CD8-positive, alpha-beta T cell (primary cell): ENCODE measurements at places on chromosomes 7 and 10. TPM values are rescaled to one million over a fixed set of nuclear protein-coding genes. Genes with fewer than 3 reads are reported as not detected.

The KEL gene
- not detected for total RNA-seq

DNA sequence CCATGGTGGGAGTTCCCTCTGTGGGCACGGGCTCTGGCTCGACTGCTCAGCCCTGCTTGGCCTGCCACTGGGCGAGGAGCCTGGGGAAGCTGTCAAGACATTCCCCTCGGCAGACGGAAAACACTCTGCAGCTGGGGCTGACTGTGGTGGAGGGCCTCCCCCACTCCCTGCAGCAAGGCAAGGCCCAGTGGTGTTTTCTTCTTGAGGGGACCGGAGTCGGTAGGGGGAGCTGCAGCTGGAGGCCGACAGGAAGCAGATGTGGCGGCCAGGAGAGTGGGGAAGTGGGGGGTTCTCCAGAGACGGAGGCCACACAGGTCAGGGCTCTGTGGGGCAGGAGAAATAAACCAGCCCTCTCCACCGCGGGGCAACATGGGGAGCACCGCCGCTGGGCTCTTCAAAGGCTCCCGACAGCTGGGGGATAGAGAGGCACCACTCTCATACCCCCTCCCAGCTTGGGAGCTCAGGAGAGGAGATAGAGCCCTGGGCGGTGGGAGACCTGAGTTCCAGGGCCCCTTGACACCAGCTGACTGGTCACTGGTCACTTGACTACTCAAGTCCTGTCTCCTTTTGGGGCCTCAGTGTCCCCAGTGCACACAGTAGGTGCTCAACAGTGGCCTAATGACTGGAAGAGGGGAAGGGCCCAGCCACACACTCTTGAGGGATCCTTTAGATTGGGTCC lies 43.4 kb downstream of the PPIF start:
- DNase-seq = no peak

The TMEM236 gene
- not detected for total RNA-seq

DNA sequence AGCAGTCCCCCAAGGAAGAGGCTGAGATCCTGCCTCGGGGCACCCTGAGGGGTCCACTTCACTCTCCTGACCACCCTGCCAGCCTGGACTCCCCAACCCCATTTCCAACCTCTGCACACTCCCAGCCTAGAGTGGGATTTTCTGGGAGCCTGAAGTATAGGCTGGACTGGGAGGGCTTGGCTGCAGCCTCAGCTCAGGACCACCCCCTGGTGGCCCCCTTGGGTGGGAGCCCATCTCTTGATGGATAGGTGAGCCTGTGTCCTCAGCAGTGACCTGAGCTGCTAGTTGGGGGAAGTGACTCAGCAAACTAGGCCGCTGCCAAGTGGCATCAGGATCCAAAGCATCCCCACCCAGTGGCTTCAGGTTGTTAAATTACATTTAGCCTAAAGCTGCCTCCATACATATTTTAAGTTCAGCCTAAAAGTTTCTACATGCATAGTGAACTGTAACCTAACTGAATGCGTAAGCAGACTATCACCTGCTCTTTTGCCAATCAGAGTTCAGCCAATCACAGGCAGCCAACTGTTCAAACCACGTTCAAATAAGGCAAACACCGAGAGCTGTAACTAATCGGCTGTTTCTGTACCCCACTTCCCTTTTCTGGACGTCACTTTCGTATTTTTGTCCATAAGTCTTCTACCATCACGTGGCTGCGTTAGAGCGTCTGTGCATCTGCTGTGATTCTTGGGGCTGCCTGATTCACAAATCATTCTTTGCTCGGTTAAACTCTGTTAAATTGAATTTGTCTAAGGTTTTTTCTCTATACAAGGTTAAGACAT lies 144.0 kb downstream of the PLPP4 start:
- no peak for DNase-seq

- DNase-seq = no peak
Measured at GRCh38 chr10:101609481-101609880, 21.4 kb downstream of the DPCD start.

- no peak for DNase-seq
Measured at GRCh38 chr10:124341768-124342135, 77.0 kb downstream of the OAT start.

GRCh38 chr7:66176914-66177313 lies 28.2 kb upstream of the TPST1 start:
- no peak for DNase-seq

The NEUROG3 gene
- total RNA-seq = not detected

GRCh38 chr10:14560274-14560673 lies 214.4 kb downstream of the FAM107B start:
- DNase-seq = no peak

The ANKRD61 gene
- not detected for total RNA-seq

DNA sequence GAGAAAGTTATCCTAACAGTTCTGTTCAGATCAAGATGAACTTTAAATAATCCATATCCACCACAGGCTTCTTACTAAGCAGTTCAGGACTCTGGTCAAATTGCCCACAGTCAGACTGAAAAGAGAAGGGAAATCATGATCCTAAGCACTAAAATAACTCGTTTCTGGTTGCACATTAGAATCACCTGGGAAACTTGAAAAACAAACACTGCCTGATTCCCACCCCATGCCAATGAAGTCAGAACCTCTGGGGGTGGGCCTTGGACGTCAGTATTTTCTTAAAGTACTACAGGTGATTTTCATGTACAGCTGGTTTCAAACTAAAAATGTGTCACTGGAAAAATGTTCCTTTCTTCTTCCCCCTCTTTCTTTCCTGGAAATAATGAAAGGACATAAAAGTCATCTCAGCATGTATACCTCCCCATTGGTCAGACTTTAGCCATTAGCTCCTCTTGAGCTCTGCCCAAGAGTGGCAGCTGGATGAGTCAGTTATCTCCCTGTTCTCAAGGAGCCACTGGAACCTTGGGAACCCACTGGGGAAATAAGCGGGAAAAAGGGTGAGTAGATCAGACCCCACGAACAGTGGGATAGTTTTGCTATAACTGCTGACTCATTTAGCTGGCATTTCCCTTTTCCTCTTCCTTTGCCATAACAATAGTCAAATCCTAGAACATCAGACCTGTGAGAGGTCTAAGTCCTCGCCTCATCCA lies 75.3 kb upstream of the IL6 start:
- no peak for DNase-seq

GRCh38 chr10:52652431-52653262 lies 119.9 kb downstream of the MBL2 start:
- DNase-seq = no peak

- DNase-seq = no peak
Measured at GRCh38 chr10:112424651-112425050, 22.1 kb downstream of the ZDHHC6 start.

DNA sequence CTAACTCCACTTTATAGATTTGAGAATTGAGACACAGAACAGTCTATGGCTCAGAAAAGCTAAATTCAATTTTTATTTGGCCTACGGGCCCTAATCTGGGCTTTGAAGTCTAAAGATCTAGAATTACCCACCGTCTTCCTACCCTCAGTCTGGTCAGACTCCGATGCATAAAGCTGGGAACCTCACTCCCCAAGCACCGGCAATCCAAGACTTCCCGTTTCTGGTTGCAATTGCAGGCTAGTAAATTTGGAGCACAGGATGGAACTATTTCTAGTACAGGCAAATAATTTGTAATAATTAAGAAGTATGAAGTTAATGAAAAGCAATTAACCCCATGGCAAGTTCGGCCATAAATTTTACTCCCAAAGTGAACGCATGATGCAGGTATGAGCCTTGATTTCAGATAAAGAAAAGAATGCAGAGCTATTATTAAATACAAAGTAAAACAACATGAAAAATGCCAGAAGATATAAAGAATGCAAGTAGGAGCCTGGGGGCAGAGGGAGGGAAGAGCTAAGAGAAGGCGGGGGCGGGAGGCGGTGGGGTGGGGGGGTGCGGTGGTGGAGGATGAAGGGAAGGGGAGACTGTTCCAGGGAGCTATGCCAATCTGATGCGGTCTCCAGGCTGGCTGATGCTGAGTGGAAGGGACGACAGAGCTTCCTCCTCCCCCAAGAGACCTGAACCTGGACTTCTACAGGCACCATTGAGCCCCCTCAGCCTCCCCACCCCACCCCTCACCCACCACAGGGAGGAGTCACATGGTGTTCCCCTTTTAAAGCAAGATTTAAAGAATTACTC lies 45.1 kb downstream of the BPGM start:
- no peak for DNase-seq

DNA sequence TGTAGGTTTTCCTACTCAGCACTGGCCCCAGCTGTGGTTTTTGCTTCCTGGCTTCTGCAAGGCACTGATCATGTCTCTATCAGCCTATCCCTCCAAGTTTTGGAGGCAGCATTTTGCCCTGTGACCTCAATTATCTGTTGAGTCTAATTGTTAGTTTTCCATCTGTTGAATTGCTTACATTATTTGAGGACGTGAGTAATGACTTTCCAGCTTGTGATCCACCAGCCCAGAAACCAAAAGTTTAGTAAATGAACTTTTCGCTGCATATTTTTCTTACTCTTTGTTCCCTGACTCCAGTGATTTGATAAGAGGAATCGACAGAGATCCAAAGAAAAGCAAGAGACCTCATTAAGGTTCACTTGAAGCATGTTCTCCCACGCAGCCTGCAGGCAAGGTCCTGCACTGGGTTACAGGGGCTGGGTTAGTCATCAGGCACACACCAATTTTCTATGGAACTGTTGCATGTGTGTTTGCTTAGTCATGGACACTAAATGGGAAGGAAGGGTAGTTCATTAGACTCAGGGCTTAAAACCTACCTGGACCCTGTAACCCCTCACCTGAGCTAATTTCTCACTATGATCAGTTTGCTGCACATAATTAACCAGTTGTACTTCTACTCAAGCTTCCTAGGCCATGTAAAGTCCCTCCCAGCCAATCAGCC lies 57.2 kb downstream of the AKR1E2 start:
- DNase-seq = no peak

The AKR1C8 gene
- total RNA-seq = not detected

DNA sequence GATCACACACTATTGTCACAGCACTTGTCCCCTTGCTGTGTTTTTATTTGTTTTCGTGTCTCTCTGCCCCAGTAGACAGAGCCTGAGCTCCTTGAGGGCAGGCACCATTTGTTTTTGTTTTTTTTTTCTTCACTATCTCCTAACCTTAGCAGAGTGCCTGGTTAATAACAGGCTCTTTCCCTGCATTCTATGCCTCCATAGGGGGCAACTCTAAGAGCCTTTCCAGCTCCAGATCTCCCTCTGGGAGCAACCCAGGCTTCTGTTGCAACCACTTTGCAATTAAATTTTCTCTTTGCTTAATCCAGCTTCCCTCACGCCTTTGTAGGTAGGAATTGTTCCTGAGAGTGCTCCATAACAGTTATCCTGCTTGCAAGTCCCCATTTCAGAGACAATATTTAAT lies 148.4 kb downstream of the PLXDC2 start:
- DNase-seq = no peak

DNA sequence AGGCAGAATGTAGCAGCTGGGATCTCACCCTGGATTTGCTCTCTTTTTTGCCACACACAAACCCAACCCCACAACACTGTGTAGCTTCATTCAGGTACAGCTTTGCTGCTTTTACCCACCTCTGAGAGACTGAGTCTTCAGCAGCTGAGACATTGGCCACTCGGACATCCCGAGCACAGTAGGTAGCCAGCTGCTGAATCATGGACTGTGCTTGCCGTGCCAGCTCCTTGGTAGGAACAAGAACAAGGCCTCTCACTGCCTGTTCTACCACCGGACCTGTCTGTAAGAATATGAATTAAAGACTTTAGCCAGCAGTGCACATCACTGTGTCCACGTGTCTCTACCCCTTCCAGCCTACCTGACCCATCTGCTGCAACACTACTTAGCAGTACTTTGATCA lies 937 bp downstream of the DDX56 start:
- no peak for DNase-seq

DNA sequence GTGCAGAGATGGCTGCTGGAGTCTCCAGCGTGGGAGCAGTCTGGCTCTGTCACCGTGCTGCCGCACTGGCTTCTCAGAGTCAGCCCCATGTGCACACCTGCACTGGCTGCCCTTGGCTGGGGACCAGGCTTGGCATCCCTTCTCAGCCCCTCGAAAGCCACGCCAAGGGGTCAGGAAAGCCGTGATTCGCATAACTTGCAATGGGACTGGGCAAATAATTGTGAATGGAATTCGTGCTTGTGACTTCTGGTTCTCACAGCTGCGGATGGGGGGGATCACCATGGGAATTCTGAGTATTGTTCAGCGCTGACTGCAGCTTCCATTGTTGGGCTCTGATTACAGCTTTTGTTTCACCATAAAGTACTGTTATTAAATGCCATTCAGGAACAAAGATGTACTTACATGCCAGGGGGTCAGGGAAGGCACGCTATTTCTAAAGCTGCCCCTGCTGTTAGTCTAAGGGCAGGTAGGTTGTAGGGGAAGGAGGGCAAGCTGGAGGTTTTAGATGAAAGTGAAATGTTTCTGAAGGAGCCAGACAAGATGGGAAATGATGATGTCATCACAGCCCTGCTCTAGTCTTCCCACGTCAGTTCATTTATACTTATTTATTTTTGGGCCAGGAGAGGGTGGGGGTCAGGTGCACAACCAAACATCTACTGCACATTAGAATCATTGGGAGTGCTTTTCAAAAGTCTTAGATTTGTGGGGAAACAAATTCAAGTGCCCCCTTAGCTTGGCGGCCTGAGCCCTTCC lies 5.8 kb upstream of the PLEKHA1 start:
- no peak for DNase-seq

GRCh38 chr7:134470864-134471263 lies 12.0 kb upstream of the AKR1B1 start:
- DNase-seq = no peak

- DNase-seq = no peak
Measured at GRCh38 chr7:150952331-150953050, 25.6 kb downstream of the KCNH2 start.

GRCh38 chr10:132142396-132143161 lies 44.2 kb upstream of the DPYSL4 start:
- DNase-seq = peak; percentile 54

DNA sequence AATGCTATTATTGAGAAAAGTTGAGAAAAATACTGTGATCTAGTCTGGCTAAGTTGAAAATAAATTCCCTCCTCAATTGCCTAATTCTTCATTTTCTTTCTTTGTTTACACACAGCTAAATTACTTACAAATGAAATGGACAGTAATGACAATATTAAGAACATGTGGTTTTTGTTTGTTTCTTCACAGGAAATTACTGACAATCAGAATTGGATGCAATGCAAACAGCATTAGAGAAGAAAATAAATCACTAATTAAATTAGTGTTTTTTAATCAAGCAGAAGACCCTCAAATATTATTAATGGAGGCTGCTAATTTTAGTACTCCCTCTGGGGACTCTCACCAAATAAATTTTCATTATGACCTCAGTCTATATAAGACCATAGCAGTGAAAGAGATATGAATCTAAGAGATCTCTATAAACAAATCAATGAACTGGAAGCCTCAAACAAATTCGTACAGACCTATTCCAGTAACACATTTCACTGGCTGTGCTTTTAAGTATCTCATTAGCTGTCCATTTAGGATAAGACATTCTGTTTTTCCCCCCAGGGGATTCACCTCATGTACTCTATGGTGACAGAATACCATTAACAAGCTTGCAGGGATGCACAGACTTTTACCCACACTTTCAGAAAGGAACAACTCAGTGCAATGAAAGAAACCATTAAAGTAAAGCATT lies 202.0 kb upstream of the DGKB start:
- DNase-seq = no peak
